ENCODE measurements at places on chromosomes 13 and 19.

DNA sequence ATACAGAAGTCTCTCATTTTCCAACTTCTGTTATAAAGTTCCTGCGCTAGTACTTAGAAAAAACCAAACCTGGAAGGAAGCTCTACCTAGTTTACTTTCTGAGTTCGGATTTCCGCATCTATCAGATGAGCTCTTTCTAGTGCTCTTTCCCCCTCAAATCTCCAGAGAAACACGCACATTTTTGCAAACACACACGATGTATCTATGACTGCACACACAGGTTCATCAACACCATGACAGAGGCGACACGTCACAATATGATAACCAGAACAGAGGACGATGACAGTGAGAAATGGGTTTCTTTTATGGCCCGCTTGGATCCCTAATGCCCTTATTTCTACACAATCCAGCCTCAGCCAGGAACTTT, 629 bp upstream of the LRRC63 start:
- no peak for DNase-seq

DNA sequence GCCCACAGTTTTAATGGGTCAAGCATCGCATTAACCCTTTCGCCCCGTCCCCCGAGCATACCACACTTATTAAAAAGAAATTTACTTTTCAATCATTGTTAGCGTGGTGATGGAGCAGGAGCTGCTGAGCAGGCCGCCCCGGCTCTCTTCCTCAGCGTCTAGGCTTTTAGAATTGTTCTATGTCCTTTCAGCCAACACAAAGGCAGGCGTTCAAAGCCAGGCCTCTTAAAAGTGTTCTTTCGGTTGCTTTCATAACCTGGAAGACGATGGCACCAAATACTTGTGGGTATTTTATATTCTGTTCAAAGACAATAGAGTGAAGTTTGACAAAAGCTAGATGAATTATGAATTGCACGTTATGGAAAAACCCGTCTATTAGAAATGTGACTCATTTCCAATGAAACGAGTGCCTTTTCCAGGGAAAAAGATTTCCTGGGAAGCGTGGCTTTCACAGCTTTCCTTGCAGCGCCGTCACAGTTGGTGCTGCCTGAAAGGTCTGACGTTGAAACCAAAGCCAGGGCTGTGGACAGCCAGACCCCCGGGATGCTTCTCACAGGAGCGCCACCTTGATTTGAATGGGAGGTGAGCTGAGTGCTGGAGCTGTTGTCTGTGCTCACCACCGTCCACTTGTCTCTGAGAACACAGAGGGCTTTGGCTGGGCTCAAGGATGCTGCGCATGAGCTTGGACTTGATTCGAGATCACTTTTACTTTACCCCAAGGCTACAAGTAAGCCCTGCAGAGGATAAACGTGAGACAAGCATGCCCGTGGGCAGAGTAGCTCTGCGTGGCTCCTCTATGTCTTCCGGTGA, 78.8 kb downstream of the SOX1 start:
- no peak for DNase-seq

DNA sequence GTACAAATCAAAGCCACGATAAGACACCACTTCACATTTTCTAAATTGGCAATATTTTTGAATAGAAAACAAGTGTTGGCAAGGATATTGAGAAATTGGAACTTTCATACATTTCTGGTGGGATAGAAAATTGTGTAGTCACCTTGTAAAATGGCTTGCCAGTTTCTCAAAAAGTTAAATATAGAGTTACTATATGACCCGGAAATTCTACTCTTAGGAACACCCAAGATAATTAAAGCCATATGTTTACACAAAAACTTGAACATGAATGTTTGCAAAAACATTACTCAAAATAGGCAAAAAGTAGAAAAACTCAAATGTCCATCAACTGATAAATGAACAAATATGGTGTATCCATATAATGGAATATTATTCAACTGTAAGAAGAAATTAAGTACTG, 552.5 kb downstream of the TBC1D4 start:
- no peak for DNase-seq

DNA sequence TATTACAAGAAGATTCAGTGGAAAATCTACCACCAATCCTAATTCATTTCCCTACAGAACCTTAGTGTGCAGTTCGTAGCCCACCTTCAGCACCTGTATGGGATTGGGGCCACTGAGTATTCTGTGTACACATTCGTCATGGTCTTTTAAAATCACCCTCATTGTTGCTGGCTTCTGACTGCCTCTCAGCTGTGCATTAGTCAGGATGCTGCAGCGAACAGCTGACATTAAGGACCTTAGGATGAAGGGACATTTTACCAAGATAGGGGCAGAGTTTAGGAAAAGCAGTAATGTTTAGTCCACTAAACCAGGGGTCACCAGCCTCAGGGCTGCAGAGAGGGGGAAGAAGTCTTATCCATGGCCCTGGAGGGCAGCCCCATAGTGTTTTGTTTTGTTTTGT, 176.5 kb downstream of the COL4A1 start:
- DNase-seq = no peak

DNA sequence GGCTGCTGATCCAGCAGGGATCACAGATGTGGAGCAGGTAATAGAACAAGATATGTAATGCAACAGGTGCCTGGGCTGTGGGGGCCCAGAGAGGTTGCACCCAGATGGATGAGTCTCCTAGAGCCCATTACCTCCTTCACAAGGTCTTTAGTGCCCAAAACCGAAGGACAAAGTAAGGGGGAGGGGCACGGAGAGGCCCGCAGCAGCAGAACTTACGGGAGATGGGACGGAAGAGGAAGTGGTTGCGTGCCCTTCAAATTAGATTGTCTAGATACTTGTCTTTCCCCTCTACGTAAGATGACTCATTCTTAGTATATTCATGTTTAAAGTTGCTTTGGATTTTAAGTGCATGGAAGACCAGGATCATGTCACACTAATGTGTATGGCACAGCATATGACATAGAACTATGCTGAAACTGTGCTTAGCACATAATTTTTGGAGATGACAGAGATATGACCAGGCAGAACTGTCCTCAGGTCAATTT, 5.7 kb upstream of the MRPS31 start:
- DNase-seq = no peak

- DNase-seq = no peak
These were observed 9.9 kb downstream of the LYPD3 start for GRCh38 chr19:43455321-43456113.

DNA sequence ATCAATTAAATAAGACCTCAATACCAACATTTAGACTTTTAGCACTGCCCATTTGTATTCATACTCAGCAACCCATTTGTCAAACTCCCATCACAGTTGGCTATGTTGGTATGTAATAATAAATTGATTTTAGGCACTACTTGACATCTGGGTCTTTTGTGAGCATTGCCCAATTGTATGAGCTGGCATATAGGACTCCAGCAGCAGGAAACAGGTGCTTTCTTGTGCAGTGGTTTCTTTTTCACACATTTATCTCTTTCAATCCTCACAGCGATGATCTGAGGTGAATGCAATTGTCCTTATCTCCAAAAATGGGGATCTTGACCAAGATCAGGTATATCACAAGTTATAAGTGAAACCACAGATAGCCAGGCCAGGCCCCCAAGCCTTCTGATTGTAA, 96.9 kb upstream of the OXGR1 start:
- DNase-seq = no peak

GRCh38 chr13:30739761-30740642, 4.7 kb downstream of the ALOX5AP start:
- no peak for DNase-seq

DNA sequence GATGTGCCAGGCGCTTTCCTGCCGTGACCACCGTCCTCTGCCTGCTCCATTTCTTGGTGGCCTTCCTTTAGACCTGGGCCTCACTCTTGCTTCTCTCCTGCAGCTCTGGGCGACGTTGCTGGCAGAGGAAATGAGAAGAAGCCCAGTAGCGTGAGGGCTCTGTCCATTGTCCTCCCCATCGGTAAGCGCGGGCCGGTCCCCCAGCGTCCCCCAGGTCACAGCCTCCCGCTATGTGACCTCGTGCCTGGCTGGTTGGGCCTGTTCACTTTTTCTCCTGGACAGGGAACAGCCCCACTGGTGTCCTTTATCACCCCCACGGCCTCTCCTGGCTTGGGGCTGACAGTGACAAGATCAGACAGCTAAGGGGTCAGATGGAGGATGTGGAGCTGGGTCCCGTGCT, 27.7 kb downstream of the SPC24 start:
- DNase-seq = no peak
